ENCODE measurements at places on chromosomes 12 and 14.
A peak's percentile ranks its signal among the peaks of the same experiment; 100 is the strongest.

- DNase-seq, result no peak
Measured at GRCh38 chr14:66300886-66301285, 185.3 kb upstream of the CCDC196 start.

DNA sequence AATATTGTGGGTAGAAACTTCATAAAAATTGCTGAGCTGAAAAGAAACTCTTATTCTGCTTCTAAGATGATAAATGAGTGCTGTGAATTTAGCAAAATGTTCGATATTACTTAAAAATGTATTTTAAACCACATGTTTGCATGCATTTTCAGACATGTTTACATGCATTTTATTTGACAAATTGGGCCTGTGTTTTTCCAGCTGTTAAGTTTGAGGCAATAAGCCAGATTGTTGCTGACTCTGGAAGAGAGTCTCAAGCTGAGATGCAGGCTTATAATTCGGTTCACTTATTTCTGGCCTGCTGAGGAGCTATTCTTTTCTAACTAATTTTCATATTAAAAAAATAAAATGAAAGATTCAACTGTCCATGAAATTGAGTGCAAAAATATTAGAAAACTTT lies 110.1 kb downstream of the SYNE2 start:
- DNase-seq, result no peak

DNA sequence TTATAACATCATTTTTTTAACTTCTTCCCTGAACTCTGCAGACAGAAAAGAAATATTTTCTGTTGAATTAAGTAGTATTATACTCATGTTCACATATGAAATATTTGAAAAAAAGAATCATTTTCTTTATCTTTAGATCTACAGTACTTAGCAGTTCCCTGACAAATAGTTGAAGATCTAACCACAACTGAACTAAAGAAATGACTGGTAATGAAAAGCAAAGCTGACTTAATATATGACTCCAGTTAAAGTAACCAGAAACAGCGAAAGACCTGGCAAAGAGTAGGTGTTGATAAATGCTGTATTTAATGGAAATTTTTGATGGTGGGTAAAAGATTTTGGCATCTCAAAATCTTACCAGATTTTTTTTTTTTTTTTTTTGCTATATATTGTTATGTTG lies 207.1 kb upstream of the SLC16A7 start:
- no peak for DNase-seq

DNA sequence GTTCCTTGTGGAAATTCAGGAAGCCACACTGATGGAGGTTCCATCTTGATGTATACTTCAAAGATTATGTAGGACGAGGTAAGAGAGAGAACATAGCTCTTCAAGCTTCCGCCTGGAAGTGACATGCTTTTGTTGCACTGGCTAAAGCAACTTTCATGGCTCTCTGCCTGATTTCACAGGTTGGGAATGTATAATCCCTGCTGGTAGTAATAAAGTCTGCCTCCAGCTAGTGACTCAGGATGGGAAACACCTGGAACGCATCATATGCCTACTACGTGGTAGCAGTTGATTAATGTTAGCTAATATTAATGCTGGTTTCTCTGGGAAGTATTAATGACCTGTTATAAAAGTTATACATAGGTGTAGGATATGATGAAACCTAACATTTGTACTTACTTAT lies 71.1 kb downstream of the PELI2 start:
- DNase-seq, result no peak

GRCh38 chr12:53098354-53098981 lies 1.0 kb downstream of the IGFBP6 start:
- DNase-seq, result no peak

DNA sequence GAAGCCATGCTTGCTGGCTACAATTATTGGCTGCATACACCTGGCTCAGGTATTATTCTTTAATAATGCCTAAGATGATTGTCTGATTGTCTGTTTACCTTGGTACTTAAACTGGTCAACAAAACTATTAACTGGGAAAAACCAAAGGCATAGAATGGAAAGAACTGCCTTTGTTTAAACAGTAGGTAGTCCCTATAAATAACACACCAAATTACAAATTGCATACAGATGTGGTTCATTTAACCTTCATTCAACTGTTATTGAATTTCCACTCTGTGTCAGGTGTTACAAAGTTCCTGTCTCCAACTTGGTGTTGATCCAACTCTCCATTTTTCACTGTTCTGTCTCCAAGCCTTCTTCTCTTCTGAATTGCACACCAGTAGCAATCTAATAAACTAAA lies 79.8 kb upstream of the FSCB start:
- DNase-seq, result no peak

GRCh38 chr14:65840786-65841185 lies 428.3 kb downstream of the FUT8 start:
- no peak for DNase-seq

GRCh38 chr12:55738123-55739024 lies 4.5 kb upstream of the GDF11 start:
- peak; percentile 89 for DNase-seq

DNA sequence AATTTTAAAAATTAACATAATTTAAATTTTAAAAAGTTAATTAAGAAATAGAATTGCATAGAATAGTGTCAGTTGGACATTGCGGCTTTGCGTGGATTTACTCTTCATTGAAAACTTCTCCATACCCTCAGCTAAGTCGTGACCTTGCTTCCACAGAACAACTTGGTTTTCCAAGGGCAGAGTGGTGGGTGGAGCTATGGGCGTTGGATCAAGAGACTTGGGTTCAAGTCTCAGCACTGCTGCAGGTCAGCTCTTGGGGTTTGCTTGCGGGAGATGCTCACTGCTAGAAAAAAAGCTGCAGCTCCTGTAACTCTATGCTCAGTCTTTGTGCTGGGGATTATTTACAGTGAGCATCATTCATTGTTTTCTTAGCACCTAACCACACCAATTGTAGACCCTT lies 133.7 kb downstream of the PRIMA1 start:
- DNase-seq, result no peak

DNA sequence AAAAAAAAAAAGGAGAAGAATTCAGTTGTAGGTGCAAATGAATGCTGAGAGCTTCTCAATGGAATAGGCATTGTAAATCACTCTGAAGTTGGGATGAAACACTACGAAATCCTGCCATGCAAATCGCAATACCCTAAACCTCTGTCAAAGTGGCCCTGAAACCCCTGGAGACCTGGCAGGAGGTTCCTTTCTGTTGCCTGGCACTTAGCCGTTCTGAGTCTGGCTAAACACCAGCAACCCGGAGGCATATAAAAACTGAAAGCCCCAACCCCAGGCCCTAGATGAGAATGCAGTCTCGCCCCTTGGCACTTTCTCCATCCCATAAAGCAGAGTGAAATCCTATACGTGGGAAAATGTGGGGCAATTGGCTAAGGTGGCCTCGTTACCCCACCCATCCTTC lies 151.5 kb upstream of the PARP11 start:
- no peak for DNase-seq

DNA sequence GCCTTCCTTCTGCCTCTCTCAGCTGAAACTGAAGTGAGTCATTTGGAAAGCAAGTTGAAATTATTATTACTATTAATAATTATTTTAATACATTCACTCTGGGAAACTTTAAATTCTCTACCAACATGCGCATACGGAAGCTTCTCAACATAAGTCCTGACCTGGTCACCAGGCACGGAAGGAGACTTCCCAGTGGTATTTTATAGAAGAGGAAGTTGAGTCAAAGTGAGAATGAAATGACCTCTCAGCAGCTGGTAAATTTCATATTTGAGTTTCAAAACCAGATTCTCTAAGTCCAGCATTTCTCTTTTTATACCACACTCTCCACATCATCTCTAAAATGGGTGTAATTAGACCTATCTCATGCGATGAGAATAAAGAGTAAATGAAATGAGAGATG lies 747.4 kb downstream of the VRK1 start:
- no peak for DNase-seq

DNA sequence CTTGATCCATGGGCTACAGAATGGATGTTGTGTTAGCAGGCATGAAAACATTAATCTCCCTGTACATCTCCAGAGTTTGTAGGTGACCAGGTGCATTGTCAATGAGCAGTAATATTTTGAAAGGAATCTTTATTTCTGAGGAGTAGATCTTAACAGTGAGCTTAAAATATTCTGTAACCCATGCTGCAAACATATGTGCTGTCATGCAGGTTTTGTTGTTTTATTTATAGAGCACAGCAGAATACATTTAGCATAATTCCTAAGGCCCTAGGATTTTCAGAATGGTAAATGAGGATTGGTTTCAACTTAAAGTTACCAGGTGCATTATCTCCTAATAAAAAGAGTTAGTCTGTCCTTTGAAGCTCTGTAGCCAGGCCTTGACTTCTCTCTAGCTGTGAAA lies 3.5 kb upstream of the FITM1 start:
- no peak for DNase-seq

DNA sequence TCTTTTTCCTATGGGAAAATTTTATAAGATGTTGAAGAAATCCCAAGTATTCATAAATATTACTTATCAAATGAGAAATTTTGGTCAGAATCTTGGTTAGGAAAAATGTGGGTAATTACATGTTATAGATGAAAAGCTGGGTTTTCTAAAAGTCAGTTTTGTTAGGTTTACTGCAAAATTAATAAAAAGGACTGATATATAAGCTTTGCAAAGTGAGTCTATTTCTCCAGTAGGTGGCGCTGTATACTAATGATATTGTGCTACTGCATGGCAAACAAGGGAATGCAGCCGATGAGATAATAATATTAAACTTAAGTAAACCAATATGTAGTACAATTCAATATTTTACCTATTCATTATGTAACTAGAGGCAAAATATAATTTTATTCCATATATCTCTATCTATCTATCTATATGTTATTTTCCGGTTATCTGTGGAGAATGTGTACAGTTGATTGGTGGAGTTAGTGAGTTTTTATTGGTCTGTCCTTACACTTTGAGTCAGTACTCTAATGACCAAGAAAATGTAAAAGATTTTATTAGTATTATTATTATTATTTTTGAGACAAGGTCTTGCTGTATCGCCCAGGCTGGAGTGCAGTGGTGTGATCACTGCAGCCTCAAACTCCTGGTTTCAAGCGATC lies 32.9 kb downstream of the MIPOL1 start:
- peak; percentile 85 for DNase-seq

GRCh38 chr12:123950476-123951349 lies 21.9 kb downstream of the CCDC92 start:
- no peak for DNase-seq

DNA sequence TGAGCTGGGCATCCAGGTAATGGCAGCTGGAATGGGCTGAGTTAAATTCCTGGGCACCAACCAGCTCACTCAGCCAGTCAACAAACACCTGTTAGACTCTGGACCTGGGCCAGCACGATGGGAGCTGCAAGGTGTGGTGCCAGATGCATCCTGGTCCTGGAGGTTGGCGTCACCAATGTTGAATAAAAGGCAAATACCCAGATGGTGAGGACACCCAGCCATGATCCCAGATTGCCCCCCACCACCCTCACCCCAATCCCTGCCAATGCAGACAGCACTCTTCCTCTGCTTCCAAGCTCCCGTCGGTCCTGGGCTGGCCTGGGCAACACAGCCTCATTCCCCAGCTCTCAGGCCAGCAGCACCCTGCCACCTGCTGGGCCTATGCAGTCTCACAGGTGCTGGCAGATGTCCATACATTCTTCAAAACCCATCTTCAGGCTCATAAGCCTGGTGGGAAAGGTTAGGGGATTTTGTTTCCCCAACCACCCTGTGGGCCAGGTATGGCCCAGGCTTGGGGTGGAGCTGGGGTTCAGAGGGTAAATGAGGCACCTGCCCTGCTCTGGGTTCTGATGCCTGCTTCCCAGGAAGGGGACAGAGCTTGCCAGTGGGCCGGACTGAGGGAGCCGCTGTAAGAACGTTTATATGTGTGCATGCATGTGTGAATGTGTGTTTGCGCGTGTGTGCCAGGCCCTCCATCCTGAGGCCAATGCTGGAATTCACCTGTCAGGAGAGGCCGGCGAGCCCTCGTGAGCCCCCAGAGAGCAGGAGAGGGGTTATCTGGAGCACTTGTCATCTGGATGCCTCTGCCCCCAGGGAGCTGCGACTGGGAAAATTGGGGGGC lies 58.0 kb downstream of the LGMN start:
- peak; percentile 95 for DNase-seq

DNA sequence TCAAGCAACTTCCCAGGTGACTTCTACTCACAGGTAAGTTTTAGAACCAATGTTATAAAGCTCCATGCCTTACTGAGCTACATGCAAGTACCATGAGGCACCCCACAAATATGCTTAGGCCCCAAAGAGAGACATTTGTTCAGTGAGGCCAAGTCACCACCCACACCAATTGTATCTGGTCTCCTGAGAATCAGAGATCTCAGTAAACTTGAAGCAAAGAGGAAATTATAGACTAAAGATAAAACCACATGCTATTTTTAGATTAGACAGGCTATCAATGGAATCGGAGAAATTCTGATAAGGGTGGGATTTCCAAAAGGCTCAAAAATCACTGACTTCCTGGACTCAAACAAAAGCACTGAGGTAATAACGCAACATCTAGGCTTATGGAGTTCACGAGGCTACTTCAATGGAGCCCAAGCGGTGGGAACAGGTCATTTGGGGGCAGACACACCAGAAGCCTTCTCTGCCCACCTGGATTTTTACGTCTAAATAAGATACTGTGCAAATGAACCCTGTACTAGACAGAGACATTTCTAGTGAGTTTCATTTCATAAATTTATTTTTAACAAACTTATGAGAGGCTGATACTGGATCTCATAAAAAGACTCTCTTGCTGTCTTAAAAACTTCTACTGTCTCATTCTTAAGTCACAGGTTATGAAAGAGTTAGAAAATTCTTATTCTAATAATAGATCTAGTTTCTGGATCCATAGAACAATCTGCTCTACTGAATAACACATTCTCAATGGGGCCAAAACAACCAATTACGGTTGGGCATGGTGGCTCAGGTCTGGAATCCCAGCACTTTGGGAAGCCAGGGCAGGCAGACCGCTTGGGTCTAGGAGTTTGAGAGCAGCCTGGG lies 7.7 kb downstream of the SLC15A4 start:
- DNase-seq, result no peak

DNA sequence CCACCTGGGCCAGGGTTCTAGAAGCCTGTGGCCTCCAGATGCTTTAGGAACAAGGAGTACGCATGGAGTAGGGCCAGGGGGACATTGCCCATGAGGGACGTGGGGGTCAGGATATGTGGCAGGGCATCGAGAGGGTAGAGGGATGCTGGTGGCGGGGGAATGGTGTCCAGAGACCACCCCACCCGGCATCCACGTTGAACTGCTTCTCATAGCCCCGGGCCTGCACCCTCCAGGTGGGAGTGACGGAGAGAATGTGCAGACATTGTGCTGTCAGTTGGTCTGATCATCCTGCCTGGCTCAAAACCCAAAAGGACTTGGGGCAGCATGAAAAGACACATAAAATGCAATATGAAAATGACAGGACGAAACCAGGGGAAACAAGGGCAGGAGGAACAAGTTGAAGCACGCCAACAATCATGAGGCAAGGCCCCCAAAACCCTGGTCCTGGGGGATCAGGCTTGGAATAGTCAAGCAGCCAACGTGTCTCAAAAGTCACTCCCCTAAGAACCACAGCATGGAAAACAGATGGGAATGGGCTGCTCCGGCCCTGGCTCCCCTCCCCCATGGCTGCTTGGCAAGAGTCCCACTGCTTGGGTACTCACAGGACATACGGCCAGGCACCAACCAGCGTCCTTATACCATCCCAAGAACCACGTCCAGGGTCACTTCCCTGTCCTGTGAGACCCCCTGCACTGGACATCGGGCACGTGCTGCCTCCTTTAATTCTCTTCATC lies 117.9 kb downstream of the DICER1 start:
- no peak for DNase-seq

GRCh38 chr14:68417009-68417650 lies 375.7 kb downstream of the ZFP36L1 start:
- no peak for DNase-seq

GRCh38 chr14:73168691-73169090 lies 32.4 kb downstream of the PSEN1 start:
- DNase-seq, result no peak
